ENCODE measurements at places on chromosomes 5 and 9.

GRCh38 chr5:172586125-172587060 lies 54.7 kb upstream of the NEURL1B start:
- DNase-seq: no peak

DNA sequence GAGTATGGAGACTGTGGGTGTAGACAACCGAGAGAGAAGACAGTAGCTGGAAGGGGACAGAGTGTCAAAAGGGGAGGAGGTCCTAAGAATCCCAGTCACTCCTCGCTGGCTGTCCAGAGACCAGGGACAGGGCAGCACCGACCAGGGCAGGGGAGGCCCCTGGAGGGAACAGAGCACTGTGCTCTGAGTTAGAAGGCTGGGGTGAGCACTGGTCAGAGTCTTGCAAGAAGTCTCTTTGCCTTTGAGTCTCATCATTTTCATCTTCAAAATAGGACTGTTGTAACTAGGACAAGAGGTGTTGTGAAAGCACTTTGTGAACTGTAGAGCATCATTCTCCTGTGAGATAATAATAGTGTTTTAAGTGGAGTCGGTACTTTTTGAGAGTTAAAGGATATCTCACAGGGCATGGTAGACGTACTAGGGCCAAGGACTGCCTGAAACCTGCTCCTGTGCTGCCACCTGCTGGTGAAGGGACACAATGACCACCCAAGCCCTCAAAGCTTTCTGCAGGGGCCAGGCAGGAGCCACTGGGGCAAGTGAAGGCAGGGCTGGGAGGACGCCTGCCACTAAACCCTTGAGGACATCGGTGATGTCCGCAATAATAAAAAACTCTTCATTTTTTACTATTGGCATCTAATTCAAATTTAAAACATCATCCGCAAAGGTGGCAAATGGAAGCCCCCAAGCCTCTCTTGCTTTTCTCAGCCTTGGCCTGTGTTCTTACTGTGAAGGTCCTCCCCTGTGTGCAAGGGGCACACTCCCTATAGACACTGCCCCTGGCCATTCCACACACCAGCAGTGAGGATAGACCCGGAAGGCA lies 28.2 kb downstream of the SLC6A7 start:
- DNase-seq: peak; percentile 88

GRCh38 chr9:122374885-122375420 lies 4.1 kb downstream of the PTGS1 start:
- no peak for DNase-seq

DNA sequence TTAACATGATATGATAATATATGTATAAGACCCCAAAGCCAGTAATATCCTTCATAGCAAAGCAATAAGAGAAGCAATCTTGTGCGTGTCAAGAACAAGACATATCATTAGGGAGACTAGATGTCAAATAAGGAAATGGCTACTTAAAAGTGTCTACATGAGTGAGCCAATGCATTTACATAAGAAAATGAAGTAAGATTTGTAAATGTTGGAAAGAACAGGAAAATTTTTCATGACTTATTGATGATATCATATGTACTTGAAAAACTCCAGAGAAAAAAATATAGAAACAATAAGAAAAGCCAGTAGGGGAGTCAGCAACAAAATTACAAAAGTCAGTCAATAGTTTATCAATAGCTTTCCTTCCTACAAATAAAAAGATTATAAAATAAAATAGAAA lies 13.8 kb upstream of the MCTP1 start:
- no peak for DNase-seq

- DNase-seq: no peak
Measured at GRCh38 chr5:179747811-179748210, 15.2 kb downstream of the MAML1 start.

GRCh38 chr5:163565931-163566608 lies 60.7 kb downstream of the MAT2B start:
- peak; percentile 43 for DNase-seq

- DNase-seq: no peak
Measured at GRCh38 chr5:81161012-81161601, 72.0 kb upstream of the CKMT2 start.

DNA sequence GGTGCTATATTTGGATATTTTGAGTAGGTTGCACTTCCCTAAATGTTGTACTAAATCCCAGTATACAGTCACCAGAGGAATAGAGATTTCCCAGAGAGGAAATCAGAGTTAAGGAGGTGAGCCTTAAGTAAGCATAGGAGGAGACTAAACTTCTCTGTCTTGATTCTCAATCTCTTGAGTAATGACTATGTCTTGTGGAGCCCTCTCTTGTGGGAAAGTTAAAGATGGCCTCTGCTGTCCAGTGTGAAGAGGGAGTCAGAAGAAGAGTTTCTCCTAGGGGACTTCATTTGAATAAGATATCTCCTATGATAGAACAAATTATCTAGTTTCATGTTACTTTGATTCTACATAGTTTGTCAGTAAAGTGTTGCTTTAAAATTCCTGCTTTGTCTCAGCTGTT lies 502.5 kb downstream of the PDE4D start:
- DNase-seq: no peak

- DNase-seq: no peak
Measured at GRCh38 chr9:115671236-115671962, 482.2 kb upstream of the PAPPA start.

GRCh38 chr5:163339148-163339547 lies 98.2 kb upstream of the CCNG1 start:
- no peak for DNase-seq

- no peak for DNase-seq
Measured at GRCh38 chr9:134533850-134534588, 107.6 kb upstream of the COL5A1 start.

GRCh38 chr9:95049761-95050160 lies 267.7 kb downstream of the FANCC start:
- no peak for DNase-seq

GRCh38 chr5:151158287-151158661 lies 695 bp upstream of the ANXA6 start:
- no peak for DNase-seq
